ENCODE measurements at places on chromosomes 3 and 15.

GRCh38 chr3:156610154-156610553, 55.2 kb upstream of the SSR3 start:
- DNase-seq = no peak

DNA sequence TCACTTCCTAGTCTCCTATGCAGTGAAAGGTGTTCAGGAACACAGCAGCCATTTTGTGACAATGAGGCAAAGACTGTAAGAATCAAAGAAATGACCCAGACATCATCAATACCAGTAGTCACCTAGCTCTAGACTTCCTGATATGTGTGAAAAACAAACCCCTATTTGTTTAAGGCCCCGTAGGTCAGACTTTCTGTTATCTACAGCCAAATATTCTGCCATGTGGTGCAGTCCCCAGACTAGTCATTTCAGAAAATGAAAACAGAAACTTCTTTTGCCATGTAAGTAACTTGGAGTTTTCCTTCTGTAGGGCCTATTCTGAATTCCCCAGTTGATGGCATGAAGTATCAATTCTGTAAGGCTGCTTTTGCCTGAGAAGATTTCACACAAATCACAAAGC, 181.7 kb upstream of the SNTN start:
- DNase-seq = no peak

DNA sequence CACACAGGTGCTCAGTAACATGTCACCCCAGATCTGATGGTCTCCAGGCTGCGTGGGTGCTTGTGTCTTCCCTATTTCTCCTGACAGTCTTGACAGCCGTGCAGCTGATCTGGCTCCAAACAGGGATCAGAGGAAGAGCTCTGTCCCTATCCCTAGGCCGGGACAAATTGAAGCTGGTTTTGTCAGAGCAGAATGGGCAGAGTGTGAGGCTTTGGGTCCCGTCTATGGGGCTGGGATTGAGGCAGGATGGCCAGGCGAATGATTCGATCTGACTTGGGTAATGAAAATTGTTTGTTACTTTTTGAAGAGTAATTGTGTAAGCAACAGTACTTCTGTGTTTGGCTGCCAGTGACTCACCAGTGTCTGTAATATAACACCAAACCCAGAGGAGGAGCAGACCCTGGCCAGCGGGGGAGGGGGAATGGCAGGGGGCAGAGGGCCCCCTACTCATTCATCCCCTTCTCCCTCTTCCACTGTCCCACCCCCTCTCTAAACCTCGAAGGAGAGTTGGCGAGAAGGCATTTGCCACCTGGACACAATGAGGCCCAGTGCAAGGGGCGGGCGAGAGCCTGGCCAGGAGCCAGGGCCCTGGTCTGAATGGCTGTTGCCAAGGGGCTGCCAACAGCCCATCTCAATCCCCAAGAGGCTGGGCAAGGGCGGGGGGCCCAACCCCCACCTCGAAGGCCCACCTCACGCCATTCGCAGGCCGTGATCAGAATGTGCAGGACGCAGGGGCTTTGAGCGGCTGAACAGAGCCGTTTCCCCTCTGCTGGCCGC, 4.9 kb upstream of the MAGEF1 start:
- DNase-seq = no peak

DNA sequence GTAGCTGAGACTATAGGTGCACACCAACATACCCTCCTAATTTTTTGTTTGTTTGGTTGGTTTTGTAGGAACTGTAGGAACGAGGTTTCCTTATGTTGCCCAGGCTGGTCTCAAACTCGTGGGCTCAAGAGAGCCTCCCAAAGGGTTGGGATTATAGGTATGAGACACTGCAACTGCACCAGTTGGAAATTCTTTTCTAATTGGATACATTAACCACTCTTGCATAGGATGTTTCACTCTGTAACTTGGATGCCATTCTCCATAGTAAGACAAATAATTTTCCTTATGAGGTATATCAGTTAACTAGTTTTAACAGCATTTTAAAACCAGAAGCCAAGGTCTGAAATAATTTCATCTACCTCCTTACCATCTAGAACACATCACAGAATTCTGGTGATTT, 6.7 kb upstream of the ALCAM start:
- no peak for DNase-seq

GRCh38 chr3:105417525-105418289, 51.0 kb downstream of the ALCAM start:
- no peak for DNase-seq

Data from small intestine (tissue), 16 donors.